ENCODE measurements at places on chromosomes 12 and 14.

GRCh38 chr12:15856097-15856982 lies 25.8 kb upstream of the STRAP start:
- peak; percentile 54 for DNase-seq

DNA sequence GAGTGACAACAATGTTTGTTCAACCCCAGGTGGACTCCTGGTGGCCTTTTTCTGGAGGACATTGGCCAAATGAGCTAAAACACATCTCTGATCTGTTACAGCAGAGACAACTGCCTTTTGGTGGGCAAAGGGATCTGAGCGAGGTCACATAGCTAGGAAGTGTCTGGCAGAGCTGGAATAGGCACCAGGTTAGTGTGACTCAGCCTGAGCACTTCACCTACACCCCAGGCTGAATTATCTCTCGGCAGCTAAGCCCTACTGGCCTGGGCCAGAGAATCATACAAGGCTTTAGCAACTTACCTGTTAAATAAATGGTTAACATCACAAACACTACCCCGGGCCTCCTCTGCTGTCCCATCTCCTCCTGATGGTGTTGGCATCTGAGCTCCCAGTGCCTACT lies 50.2 kb upstream of the HSPB8 start:
- no peak for DNase-seq

DNA sequence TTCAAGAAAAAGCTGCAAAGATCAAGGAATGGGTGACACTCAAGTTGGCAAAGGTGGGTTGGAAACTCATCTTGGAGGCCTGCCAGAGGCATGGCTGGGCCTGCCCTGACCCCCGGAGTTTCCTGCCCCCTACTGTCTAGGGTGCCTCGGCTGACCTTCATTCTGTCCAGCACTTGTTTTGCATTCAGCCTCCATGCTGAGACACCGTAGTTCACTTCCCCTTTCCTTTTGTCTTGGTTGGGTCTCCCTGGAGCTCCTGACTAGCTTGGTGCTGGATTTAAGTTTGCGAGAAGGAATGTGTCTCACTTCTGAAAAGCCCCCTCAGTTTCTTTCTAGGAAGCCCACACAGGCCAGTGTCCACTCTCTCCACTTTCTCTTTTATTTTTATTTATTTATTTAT lies 26.5 kb downstream of the PLEKHH1 start:
- DNase-seq = no peak

DNA sequence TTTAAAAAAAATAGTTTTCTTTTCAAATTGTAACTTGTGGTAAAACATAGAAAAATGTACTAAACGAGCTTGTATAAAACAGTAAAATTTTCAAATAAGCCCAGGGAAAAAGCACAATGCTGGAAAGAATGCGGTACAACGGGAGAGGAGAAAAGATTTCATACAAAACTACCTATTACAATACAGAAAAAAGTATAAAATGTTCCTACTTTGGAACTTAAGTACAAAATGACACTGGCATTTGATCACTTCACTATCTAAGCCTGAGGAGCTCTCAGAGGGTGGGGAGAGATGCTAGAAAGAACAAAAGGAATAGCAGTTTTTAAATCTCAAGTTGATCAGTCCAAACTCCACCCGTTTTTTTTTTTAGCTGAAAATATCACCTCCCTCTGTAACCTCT lies 39.5 kb upstream of the COL2A1 start:
- no peak for DNase-seq

DNA sequence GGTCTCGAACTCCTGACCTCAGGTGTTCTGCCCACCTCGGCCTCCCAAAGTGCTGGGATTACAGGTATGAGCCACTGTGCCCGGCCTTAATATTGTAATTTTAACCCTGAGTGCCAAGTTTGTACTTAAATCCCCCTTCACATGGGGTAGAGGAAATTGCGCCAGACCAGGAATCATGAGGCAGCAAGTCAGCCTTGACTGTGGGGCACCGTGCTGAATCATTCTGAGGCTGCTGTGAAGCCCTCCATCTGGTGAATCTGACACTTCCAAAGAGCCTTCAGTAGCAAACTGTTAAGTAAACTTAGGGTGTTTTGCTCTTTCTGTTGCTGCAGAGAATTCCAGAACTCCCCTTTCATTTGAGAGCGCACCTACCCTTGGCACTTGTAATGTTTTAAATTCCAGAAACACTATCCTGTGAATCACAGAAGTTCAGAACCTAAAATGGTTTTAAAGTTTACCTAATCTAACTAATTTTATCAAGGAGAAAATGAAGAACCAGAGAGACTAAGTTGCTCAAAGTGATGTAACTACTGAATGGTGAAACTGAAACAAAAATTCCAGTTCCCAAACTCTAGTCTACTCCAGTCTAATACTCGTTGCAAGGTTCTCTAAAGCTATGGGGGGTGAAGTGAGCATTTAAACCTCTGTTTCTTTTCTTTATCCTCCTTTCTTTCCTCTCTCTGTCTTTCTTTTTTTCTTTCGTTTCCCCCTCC lies 7.5 kb downstream of the HEBP1 start:
- no peak for DNase-seq

GRCh38 chr12:93794738-93795137 lies 117.6 kb downstream of the CRADD start:
- no peak for DNase-seq

GRCh38 chr14:72591391-72591790 lies 302.5 kb downstream of the DPF3 start:
- no peak for DNase-seq

DNA sequence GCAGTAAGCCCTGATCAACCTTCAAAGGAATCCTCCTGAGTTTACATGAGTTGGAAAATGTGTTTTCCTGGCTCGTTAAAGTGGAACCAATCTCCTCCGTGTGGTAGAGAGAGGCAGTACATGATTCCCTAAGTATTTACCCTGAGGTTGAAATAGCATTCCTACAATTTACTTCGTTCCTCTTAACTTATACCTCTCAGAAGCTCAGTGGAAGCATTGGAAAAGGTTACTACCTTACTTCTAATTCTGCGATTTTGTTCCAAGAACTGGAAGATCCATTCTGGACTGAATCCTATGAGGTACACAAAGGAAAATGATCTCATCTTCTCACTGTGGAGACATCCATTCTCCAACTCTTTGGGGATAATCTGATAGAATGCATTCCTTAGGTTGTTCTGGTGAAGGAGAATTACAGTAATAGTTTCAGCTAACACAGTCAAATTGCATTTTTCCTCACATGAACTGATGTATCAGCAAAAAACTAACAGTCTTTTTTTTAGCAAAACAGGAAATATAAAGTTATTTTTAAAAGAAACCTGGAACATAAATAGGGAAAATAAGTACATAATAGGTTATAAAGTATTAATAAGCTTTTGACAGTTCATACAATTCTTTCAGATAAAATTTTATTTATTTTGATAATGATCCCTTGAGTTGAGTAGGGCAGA lies 475.6 kb downstream of the PDZRN4 start:
- DNase-seq = peak; percentile 60

- DNase-seq = peak; percentile 83
Measured at GRCh38 chr12:113990250-113991223, 24.4 kb upstream of the RBM19 start.

- DNase-seq = no peak
Measured at GRCh38 chr12:77231501-77231918, 166.1 kb upstream of the E2F7 start.

GRCh38 chr12:83313827-83314226 lies 627.1 kb downstream of the TMTC2 start:
- DNase-seq = no peak

DNA sequence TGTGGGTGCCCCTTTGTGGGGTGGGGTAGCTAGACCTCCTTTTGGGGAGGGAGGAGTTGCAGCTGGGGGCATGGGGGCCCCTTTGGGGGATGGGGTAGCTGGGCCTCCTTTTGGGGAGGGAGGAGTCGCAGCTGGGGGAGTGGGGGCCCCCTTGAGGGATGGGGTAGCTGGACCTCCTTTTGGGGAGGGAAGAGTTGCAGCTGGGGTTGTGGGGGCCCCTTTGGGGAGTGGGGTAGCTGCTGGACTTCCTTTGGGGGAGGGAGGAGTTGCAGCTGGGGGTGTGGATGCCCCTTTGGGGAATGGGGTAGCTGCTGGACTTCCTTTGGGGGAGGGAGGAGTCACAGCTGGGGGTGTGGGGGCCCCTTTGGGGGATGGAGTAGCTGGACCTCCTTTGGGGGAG lies 7.0 kb downstream of the NACA start:
- no peak for DNase-seq

DNA sequence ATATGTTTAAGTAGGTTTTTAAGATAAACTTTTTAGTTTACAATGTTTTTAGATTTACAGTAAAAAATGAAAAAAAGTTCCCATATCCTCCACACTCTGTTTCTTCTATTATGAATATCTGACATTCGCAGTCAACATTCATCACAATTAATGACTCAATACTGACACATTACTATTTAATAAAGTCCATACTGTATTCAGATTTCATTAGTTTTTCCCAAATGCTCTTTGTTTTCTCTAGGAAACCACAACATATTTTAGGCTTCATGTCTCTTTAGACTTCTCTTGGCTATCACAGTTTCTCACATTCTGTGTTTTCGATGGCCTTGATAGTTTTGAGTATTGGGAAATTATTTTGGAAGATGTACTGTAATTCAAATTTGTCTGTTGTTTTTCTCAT lies 399.8 kb downstream of the SLC6A15 start:
- no peak for DNase-seq

All from NCI-H69 (cell line).